ENCODE measurements at places on chromosomes 7 and 10. TPM values are rescaled to one million over a fixed set of nuclear protein-coding genes. Genes with fewer than 3 reads are reported as not detected.

Gene COPS6
- total RNA-seq = 57.9 TPM

Gene PRXL2A
- 29.2 TPM for total RNA-seq

Gene DGKB
- 0.95 TPM for total RNA-seq

Gene NT5C3A
- 101 TPM for total RNA-seq

Gene CALHM1
- not detected for total RNA-seq

Gene CHST15
- 9.0 TPM for total RNA-seq

Gene CALCR
- not detected for total RNA-seq

Gene HYAL4
- 0.73 TPM for total RNA-seq

Gene LHFPL3
- not detected for total RNA-seq

Gene OPN1SW
- not detected for total RNA-seq

Gene SOSTDC1
- total RNA-seq = not detected

Gene PNLIPRP2
- not detected for total RNA-seq

Gene LRRC4
- total RNA-seq = 0.29 TPM

Gene NANOS1
- 10.5 TPM for total RNA-seq

Gene ZCCHC24
- total RNA-seq = 59.6 TPM

Gene ZNF32
- 65.5 TPM for total RNA-seq

Gene PCDH15
- total RNA-seq = not detected

Gene ANKRD26
- total RNA-seq = 3.6 TPM

Gene LIPM
- not detected for total RNA-seq

Gene TYSND1
- 2.7 TPM for total RNA-seq

Gene TOMM7
- total RNA-seq = 212 TPM

Gene ATOH7
- total RNA-seq = not detected

Gene CRCP
- total RNA-seq = 21.3 TPM

Gene MAP3K8
- 3.2 TPM for total RNA-seq

Gene MYPN
- total RNA-seq = 342 TPM

Gene PDAP1
- total RNA-seq = 258 TPM

Gene SPDYE2B
- total RNA-seq = not detected

Gene TBXAS1
- 3.9 TPM for total RNA-seq

Gene TWNK
- 8.2 TPM for total RNA-seq

Gene SORCS3
- total RNA-seq = not detected

Gene CH25H
- not detected for total RNA-seq

Gene MUC3A
- total RNA-seq = 0.71 TPM

Gene WNT16
- total RNA-seq = not detected

Gene CPEB3
- 16.9 TPM for total RNA-seq

Gene PKD2L1
- not detected for total RNA-seq

Gene CYP26A1
- total RNA-seq = not detected

Gene AS3MT
- 5.0 TPM for total RNA-seq

Gene GNAI1
- total RNA-seq = 13.0 TPM

Gene UCN3
- total RNA-seq = not detected

Gene ANK3
- total RNA-seq = 125 TPM

Gene KDM7A
- 68.5 TPM for total RNA-seq

Gene GOLGA7B
- total RNA-seq = 0.98 TPM

Gene SLC18A3
- total RNA-seq = not detected

Gene NEUROD6
- not detected for total RNA-seq

Gene PAX4
- not detected for total RNA-seq

Gene PPRC1
- total RNA-seq = 16.8 TPM

Gene DLX5
- total RNA-seq = not detected

Gene FAM221A
- 3.8 TPM for total RNA-seq

Gene WEE2
- total RNA-seq = not detected

Gene MICALL2
- total RNA-seq = 4.8 TPM

Gene STEAP4
- total RNA-seq = 24.5 TPM

Gene DNAJC12
- 10.1 TPM for total RNA-seq

Gene MNX1
- total RNA-seq = not detected

Gene IRF5
- 0.27 TPM for total RNA-seq

Gene SSBP1
- total RNA-seq = 143 TPM

Gene GRID1
- total RNA-seq = 1.2 TPM

Data from gastrocnemius medialis (tissue), 4 donors.